Activated CD4-positive, alpha-beta memory T cell treated with anti-CD3 and anti-CD28 coated beads, Interleukin-2, amount 10 ng/mL, durations not matched to agents 7 days and 5 days (primary cell): ENCODE measurements at places on chromosomes 16 and 17. TPM values are rescaled to one million over a fixed set of nuclear protein-coding genes. Genes with fewer than 3 reads are reported as not detected.

GRCh38 chr17:17624741-17625140 is 33.2 kb upstream of the PEMT start:
- DNase-seq: no peak
- peaks cover 8% of the 10 kb centered on the region for H3K4me1 ChIP-seq
- no peak overlapping the region for H3K27ac ChIP-seq
- no peak overlapping the region for H3K4me3 ChIP-seq
- H3K27me3 ChIP-seq: peaks cover 5% of the 10 kb centered on the region
- H3K36me3 ChIP-seq: no peaks in the 10 kb centered on the region

DNA sequence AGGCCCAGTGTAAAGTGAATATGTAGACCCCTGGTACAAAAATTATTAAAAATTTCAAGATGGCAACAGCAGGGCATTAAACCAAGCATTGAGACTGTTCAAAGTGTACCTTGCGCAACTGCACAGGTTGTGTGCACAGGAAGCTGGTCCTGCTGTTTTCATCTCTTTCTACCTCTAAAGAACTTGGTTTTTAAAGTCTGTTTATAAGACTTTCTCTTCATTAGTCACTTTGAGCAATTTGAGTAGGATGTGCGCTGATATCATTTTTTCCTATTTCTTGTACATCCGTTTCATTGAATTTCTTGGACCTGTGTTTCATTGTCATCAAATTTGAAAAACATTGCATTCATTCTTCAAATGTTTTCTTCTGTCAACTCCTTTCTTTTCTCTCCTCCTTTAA is 16.8 kb upstream of the PMP22 start:
- H3K27ac ChIP-seq: no peak overlapping the region
- H3K4me1 ChIP-seq: no peaks in the 10 kb centered on the region
- no peak overlapping the region for H3K4me3 ChIP-seq
- H3K36me3 ChIP-seq: no peaks in the 10 kb centered on the region
- no peak for DNase-seq

- no peaks in the 10 kb centered on the region for H3K4me1 ChIP-seq
- no peak for DNase-seq
- H3K36me3 ChIP-seq: no peaks in the 10 kb centered on the region
- no peak overlapping the region for H3K27ac ChIP-seq
Measured at GRCh38 chr17:34665819-34666763, 86.7 kb downstream of the TMEM132E start.

DNA sequence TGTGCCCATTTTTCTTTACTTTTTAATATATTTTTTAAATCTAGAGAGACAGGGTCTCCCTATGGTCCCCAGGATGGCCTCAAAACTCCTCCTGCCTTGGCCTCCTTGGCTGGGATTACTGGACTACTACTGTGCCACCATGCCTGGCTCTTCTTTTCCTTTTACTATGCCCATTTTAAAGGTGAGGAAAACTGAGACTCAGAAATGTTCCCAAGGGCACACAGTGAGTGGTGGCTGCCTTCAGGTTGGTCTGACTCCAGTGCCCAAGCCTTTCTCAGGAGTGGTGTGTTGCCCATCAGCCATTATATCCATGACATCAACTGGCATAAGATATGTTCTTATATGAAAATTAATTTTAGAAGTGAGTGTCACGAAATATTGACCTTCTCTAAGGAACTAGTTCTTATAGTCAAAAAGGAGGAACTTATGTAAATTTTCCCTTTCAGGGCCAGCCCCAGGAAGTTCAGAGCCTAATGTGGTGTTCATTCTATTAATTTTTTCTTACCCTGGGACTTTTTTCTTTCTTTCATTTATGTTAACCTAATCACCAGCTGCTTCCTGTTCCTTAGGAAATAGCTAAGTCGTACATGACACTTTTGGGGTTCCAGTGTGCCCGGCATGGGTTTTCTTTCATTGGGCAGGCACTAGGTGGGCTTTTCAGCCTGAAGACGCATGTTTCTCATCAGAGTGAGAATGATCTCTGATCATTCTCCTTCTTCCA is 17.9 kb upstream of the SPN start:
- no peak for DNase-seq
- H3K27me3 ChIP-seq: no peaks in the 10 kb centered on the region
- peaks cover 51% of the 10 kb centered on the region for H3K4me1 ChIP-seq
- H3K36me3 ChIP-seq: no peaks in the 10 kb centered on the region

DNA sequence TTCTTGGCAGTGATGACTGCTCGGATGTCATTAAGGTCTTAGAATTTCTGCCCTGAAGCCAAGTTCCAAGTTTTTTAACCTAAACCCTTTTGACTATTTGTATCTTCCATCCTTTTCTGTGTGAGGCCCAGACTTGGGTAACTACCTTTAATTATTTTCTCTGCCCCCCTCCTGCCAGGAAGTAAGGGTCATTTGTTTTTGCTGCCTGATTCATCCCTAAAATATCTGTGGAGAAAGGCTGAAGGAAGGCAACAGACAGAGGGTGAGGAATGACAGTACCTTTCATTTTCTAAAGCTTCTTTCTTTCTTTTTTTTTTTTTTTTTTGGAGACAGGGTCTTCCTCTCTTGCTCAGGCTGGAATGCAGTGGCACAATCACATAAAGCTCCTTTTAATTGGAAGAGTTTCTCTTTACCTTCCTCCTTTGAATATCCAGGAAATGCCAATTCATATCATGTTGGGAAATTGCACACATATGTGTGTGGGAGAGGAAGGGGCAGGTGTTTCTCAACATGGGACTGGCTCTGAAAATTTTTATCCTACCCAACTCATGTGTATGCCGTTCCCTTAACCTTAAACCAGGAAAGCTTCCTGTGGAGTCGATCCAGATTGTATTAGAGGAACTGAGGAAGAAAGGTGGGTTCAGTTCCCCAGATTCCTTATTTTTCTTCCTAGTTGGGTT is 957 bp downstream of the VPS25 start:
- H3K36me3 ChIP-seq: peaks cover 44% of the 10 kb centered on the region
- DNase-seq: no peak
- H3K4me3 ChIP-seq: peak overlapping the region; percentile 99
- H3K27ac ChIP-seq: peak overlapping the region; percentile 89

DNA sequence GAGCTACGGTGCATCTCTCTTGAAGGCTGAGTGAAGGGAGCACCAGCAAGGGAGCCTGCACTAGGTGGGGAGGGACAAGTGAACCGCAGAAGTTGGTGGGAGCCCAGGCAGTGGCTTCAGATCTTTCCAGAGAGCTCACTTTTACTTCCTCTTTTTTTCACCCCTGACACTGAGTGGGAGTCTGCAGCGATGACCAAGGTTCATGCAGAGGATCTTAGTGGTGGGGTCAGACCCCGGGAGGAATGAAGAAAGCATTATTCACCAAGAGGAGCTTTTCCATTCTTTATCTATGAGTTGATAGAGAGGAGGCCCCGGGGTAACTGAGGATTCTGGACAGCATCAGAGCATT is 3.0 kb upstream of the CCL2 start:
- H3K4me3 ChIP-seq: no peak overlapping the region
- H3K27ac ChIP-seq: no peak overlapping the region
- peaks cover 37% of the 10 kb centered on the region for H3K27me3 ChIP-seq
- no peaks in the 10 kb centered on the region for H3K4me1 ChIP-seq
- no peak for DNase-seq
- H3K36me3 ChIP-seq: no peaks in the 10 kb centered on the region

The PDIA2 gene
- total RNA-seq: not detected

The PABPN1L gene
- not detected for total RNA-seq
